Cardiac fibroblast (primary cell): ENCODE measurements at places on chromosomes 5 and 9.

DNA sequence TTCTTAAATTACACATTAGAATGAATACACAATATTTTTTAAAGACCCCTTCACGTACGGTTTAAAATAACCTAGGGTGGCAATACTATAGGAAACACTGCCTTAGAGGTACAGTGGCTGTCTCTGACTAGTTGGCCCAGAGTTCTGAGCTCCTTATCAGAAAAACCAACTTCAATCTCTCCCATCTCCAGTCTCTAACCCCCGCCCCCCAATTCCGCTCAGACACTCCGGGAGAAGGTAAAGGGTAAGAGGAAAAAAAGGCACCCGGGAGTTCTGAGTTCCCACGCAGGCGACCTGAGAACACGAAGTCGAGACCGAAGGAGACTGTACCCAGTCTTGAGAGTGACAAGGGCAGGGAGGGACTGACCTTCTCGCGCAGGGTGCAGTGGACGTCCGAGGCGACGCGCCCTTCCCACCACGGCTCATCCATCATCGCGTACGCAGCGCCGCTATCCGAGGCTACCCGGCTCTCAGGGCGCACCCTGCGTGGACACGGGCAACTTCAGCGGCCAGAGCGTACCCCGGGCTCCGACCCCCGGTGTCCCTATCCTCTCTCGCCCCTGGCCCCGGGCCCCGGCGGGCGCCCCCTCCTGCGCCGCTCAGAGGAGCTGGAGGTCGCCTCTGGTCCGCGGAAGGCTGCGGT, 752 bp downstream of the CCNJL start:
- DNase-seq, result peak; percentile 25

DNA sequence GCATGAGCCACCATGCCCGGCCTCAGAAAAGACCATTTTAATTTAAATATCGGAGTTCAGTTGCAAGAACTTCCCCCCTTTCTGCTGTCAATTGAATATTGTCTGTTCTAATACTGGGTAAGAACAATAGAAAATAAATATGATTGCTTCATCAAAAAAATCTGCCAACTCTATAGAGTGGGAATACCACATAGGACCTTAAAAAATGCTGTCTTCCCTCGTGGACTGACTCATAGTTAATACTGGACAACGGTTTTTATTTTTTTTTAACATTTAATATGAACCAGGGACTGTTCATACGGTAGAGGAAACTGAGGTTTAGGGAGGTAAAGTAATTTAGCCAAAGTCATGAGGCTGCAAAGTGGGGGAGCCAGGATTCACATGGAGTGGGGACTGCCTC, 9.7 kb downstream of the ZNF462 start:
- no peak for DNase-seq

DNA sequence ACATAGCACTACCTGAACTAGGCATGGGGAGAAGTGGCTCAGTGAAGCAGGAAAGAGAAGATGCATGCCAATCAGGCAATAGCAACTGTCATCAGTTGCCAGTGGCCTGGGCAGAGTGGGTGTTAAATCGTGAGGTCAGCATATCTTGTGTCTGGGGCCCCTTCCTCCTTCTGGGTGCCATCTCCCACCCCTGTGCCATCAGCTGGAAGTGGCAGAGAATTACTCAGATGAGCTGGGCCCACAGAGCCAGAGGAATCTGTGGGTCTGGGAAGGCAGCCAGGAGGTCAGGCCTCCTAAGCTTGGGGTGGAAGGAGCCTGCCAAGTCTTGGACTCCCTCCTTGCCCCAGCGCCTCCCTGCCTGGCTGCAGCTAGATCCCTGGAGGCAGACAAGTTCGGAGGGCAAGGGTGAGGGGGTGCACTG, 66.5 kb downstream of the GALNT12 start:
- peak; percentile 43 for DNase-seq

DNA sequence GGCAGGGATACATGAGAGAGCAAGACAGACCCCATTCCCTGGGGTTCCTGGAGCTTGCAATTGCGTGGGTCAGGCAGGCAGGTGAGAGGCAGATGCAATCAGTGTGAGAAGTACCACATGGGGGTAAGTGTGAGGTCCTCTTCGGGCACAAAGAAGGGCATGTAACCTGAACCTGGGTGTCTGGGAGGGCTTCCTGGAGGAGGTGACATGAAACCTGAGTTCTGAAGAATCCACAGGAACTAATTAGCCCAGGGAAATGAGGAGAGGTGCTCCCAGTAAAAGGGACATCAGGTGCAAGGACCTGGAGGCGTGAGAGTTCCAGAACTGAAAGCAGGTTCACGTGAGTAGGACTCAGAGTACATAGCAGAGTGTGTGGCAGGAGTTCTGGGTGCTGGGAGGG, 2.5 kb downstream of the AMBP start:
- DNase-seq, result no peak

DNA sequence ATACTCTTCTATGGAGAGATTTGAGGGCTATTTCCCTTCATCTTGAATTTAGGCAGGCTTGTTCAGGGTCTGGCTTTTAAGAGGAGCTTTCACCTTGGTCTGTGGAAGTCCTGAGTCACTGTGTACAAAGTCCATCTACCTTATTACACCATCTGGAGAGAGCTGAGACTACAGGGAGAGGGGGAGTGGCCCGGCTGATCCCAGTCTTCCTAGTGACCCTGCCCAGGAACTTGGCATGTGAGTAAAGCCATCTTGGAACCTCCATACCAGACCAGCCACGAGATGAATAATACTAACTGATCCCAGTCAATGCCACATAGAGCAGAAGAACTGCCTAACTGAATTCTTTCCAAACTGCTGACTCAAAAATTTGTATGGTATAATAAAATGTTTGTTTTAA, 8.4 kb upstream of the IL6ST start:
- peak; percentile 54 for DNase-seq

DNA sequence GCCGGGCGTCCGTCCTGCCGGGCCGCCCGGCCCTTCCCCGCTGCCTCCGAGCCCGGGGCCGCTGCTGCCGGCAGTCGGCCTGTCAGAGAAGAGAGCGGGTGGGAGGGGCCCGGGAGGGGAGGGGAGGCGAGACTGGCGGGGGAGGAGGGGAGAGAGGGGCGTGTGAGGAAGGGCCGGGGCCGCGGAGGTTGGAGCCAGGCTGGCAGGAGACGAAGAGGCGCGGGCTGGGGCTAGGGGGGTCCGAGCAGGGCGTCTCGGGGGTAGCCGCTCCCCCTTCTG, 570 bp downstream of the CREBRF start:
- no peak for DNase-seq

DNA sequence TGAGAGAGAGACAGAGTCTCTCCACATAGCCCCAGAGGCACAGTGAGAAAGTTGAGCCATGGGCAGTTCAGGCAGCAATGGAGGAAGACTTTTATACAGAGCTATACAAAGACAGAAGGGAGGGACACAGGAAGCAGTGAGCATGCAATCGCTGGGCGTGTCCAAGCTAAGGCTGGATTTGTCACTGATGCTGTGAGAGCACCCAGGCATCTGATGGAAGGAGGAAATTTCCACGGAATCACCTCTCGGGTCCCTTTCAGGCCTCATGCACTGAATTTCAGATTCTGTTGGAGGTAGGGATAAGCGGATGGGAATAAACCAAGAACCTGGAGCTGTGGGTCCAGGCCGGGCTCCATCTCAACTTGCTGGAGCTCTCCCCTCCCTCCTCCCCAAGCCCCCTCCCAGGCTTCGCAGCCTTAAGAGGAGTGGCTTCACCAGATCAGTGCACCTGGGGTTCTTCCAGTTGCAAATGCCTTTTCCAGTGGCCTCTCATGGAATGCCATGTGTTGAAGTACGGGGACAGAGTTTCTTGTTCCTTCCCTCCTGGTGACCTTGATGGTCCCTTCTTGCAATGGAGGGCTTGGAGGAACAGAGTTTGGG, 114.8 kb upstream of the ALDH1B1 start:
- DNase-seq, result peak; percentile 5

DNA sequence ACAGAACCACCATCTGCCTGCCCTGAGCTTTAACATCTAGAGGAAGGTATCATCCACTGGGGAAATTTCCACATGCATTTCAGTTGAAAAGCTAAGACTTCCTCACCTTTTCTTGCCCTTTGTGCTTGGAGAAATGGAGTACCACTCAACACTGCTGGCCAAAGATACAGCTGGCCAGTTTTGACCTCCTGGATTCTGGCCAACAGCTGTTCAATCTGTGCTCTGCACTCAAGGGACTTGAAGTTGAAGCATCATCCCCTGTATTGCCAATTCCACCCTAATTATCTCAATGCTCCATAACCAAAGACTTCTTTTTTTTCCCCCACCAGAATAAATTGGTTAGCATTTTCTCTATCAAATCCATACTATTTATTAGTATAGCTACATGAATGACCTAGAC, 70.4 kb upstream of the PRDM9 start:
- no peak for DNase-seq

- no peak for DNase-seq
These were observed 46.2 kb downstream of the NSUN2 start for GRCh38 chr5:6586647-6587042.

DNA sequence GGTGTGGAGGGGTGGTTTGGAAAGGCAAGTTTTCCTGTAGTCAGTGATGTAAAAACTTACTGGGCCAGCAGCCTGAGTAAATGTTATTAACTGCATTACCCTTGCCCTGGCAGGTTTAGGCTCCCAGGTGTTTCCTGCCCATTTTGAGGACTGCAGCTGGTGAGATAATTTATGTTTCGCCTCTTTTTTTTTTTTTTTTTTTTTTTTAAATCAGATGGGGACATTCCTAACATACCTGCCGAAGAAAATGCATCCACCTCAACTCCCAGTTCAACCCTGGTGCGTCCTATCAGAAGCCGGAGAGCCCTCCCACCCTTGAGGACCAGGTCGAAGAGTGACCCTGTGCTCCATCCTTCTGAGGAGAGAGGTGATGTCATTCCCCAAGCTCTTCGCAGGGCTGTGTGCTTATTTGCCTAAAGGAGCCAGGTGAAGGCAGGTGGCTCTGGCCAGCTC, 60.6 kb downstream of the ENTREP1 start:
- no peak for DNase-seq

GRCh38 chr9:135864447-135865049, 42.8 kb downstream of the CAMSAP1 start:
- peak; percentile 65 for DNase-seq

- DNase-seq, result no peak
These were observed 1.2 kb downstream of the BTNL8 start for GRCh38 chr5:180900178-180900577.

- no peak for DNase-seq
These were observed 57.2 kb downstream of the C9orf85 start for GRCh38 chr9:71968541-71969090.

DNA sequence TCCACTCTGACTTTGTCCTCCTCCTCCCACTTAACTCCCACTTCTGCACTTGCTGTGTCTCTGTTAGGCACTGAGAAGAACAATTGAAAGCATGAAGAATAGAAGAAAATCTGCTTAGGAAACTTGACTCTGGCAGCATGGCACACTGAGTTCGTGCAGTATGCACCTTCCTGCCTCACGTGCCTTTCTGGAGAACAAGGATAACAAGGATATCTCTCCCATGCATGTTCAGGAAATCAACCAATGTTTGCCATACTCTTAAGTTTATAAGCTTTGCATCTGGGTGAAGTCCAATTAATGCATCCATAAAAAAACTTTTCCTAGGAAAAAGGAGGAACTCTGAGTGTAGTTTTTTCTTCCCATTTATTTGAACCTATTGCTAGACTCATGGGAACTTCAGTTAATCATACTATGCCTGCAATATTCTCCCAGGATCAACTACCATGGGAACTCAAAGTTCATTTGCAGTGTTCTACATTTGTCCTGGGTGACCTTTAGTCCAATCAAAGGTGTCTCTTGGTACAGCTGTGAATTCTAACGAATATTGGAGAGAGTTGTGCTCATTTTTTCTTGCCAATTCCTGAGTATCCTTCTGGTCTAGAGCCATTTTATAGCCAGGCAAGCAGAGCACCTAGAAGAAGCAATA, 227.0 kb downstream of the ENC1 start:
- DNase-seq, result no peak

DNA sequence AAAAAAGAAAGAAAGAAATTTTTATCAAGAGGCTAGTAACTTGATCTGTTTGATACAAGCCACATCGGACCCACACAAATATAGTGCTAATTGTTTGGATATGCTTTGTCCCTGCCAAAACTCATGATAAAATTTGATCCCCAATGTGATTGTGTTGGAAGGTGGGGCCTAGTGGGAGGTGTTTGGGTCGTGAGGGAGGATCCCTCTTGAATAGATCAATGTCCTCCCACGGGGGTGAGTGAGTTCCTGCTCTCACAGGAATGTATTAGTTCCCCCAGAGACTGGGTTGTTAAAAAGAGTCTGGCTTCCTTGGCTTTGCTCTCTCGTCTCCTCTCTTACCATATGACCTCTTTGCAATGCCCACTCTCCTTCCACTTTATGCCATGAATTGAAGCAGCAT, 80.6 kb upstream of the CPLX2 start:
- DNase-seq, result no peak

DNA sequence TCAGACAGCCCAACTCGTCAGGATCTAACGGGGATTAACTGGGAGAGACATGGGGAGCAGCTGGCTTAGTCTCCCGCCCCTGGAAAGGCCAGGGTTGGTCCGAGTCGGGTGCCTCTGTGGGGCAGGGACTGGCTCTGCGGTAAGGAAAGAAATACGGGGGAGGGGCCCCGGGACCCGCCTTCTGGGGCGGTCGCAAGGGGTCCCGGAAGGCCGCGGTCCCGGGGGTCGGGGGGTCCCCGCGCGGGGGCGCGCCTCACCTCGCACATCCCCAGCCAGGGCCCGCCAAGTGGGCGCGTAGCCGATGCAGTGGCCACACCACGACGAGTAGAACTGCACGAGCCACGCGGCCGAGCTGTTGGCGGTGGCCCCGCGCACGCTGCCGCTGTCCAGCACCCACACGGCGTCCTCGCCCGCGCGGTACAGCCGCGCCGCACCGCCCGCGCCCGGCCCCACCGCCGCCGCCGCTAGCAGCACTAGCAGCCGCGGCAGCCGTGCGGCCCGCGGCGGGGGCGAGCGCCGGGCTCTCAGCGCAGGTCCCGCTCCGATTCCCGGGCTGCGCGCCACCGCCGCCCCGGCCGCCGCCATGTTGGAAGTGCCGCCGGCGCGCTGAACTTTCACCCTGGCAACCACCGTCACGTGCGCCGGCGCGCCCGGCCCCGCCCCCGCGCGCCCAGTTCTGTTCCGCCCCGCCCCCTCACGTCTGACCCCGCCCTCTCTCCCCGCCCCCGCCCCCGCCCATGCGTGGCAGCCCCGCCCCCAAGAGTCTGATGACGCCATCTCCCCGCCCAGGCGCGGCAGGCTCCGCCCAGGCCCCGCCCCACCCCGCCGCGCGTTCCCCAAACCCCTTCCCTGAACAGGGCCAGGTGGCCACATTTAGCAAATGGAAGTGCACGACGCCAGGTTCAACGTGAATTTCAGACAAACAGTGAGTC, at the start of gene QSOX2:
TSS of gene QSOX2 (minus strand) at position 594 of the 932 bp plus-strand sequence. CDS start at position 585, 9 bp downstream.
- peak; percentile 82 for DNase-seq

DNA sequence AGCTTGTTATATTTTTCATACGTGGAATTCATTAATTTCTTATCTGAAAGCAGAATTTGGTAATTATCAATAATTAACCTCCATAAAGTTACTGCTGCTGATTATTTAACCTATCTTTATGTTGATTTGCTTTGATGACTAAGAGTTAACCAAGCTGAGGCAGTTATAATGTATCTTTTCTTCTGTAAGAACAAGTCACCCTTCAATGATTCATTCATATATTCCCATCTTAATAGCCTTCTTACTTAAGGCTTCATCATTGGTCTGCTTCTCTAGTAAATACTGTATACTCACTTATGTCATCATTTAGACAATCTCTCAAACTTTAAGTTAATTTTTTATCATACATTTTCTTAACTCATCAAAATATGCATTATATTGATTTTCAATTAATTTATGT, 592.2 kb downstream of the ANXA1 start:
- no peak for DNase-seq
